ENCODE measurements at places on chromosomes 11 and 22.

DNA sequence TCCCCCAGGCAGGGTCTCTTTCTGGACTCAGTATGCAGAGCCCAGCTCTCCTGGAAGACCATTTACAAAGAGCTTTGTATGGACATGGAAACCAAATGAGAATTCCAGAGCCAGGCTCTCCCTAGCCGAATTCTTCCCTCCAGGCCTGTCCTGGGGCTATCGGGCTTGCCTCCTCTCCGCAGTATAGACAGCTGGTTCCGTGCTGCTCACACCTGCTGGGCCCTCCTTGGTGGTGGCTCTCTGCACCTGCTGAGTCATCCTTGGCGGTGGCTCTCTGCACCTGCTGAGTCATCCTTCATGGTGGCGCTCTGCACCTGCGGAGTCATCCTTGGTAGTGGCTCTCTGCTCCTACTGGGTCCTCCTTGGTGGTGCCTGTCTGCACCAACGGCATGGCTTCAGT lies 743.5 kb downstream of the BRD1 start:
- no peak for DNase-seq

GRCh38 chr11:16778876-16779275 lies 40.4 kb downstream of the C11orf58 start:
- DNase-seq = no peak

DNA sequence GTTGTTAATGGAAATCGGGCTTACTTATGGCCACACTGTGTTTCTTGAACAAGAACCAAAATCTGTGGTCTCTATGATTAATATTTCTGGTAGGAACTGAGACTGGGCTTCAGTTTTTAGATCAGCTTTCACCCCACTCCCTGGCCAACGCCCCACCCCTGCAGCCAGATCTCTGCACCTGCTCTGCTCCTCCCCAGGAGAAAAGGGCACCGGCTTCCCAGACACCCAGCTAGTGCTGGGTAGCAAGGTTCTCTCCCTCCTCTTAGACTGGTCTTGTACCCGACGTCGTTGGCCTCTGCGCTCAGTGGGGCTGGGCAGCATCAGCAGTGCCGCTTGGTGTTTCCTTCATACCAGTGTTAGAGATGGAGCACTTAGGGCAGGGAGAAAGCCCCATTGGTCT lies 17.0 kb upstream of the CTTN start:
- no peak for DNase-seq

DNA sequence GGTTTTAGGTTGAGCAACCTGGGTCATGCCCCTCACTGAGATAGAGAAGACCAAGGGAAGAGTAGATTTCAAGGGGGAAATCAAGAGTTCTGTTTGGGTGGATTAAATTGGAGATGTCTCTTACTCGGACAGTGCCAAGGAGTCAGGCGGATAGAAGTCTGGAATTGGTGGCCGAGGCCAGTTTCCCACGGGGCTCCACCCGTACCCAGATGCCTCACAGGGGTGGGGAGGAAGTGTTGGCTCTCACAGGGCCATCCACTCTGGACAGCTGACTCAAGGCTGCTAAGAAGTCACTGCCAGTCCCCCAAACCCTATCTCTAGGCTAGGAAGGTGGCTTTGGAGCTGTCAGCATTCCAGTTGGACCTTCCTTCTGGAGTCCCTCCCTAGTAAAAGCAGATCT lies 79.1 kb upstream of the TIMP3 start:
- no peak for DNase-seq

DNA sequence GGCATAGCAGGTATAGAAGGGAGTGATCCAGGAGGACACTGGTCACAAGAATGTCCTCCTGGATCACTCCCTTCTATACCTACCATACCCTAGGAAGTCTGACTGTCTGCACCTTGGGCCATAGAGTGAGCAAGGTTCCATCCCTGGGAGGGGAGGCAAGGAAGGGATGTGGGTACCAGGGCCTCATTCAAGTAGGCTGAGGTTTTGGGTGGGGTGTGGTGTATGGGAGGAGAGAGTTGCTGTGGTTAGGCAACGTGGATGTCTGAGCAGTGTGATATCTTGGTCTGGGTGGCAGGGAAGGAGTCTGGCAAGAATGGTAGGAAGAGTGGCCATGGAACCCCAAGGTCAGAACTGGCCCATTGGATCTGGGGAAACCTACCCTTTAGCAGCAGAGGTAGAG lies 13.2 kb downstream of the PPFIBP2 start:
- no peak for DNase-seq

GRCh38 chr11:128733440-128734102 lies 39.7 kb downstream of the FLI1 start:
- no peak for DNase-seq

DNA sequence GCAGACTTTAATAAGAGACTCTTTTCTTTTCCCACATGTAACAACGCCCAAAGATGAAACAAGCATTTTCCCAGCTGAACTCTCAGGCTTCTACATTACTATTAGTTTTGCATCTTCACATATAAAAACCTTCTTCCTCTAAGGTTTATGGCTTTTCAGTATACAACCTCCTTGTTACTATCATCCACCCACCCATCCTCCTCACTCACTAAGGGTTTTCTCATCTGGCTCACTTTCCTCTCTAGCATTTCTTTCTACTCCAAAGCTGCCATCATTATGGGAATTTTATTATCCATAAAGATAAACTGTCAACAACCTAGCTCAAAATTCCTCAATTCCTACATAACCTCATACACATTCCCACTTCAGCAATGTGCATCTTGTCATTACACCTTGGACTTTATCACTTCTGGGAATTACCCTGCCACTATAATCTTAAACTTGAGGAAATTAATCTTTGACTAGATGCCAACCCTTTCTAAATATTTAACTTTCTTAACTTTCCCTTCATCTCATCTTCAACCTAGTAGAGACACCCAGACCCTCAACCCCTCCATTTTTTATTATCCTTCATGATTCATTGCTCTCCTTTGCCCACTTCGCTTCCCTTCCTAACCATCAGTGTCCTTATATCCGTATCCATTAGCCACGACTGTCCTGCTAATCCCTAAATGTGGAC lies 30.9 kb downstream of the MTMR2 start:
- DNase-seq = no peak

DNA sequence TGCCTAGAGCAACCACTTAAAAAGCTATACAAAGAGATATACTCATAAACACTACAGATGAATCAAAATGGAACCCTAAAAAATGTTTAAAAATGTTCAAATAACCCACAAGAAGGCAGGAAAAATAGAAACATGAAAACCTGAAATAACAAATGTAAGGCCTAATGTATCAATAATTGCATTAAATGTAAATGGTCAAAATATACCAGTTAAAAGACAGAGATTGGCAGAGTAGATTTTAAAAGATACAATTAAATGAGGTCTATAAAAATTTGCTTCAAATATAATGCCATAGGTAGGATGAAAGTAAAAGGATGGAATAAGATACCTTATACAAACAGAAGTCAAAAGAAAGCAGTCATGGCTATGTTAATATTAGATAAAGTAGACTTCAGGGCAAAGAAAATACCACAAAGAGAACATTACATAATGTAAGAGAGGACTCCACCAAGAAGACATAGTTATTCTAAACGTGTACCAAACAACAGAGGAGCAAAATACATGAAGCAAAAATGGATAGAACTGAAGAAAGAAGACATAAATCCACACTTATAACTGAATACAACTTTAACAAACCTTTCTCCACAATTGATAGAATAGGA lies 25.2 kb downstream of the SHANK2 start:
- DNase-seq = no peak
